ENCODE measurements at places on chromosomes 6 and 20.

DNA sequence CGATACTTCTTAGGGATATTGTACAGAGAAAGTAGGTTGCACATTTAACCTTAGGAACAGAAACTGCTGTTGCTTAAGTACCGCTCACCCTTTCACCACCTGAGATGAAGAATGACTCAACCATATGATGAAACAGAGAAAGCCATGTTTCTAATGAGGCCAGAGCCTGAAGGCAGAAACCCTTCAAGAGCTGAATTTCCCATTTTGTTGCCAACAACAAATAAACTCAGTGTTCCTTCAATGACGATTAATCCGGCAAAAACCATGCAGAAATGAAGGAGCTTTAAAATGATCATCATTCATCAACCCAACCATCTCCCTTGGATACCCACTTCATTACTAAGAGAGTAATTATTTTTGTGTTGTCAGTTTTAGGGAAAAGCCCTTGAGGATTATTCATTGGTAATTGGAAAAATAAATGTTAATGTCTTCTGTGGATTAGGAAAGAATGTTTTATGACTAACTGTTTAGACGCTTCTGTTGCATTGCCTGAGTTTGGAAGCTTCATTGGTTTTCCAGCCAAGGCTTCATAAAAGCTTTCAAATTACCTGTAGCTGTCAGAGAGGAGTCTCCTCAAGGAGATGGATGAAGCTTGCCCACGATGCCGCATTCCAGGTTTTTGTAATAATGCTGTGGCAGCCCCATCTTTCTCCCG is 112.1 kb upstream of the IYD start:
- H3K27me3 ChIP-seq = peaks cover 4% of the 10 kb centered on the region
- no peaks in the 10 kb centered on the region for H3K36me3 ChIP-seq
- H3K4me3 ChIP-seq = no peak overlapping the region

DNA sequence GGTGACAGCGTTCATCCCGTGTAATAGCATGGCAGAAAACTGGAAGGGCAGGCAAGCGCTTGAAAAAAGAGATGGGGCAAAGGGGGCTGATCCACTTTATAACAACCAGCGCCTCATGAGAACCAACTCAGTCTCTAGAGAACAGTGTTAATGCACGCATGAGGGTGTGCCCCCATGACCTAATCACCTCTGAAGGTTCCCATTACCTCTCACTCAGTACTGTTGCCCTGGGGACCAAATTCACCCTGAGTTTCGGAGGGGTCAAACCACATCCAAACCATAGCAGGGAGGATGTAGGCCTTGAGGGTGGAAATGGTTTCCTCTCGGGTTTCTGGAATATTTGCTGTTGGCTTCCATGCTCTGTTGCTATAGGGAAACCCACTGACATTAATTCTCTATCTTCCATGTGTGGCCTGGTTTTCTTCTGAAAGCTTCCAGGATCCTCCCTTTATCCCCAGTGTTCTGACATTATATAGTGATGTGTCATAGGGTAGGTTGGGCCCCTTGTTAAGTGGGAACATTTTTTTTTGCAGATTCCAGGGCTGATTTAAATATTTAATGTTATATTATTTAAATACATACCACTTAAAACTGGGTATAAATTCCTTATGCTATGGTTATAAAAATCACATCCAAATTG is 65.2 kb downstream of the PPP1R14C start:
- no peak overlapping the region for H3K27ac ChIP-seq
- no peak overlapping the region for H3K4me3 ChIP-seq
- no peaks in the 10 kb centered on the region for H3K4me1 ChIP-seq
- no peaks in the 10 kb centered on the region for H3K36me3 ChIP-seq
- no peak for DNase-seq
- H3K27me3 ChIP-seq = peaks cover 4% of the 10 kb centered on the region

- H3K36me3 ChIP-seq = no peaks in the 10 kb centered on the region
- H3K4me1 ChIP-seq = peaks cover 2% of the 10 kb centered on the region
- DNase-seq = no peak
- H3K27ac ChIP-seq = no peak overlapping the region
Observed at GRCh38 chr6:102204351-102204750, 810.8 kb downstream of the GRIK2 start.

GRCh38 chr6:43876602-43877001 is 106.6 kb downstream of the VEGFA start:
- H3K27ac ChIP-seq = no peak overlapping the region
- peaks cover 5% of the 10 kb centered on the region for H3K36me3 ChIP-seq
- no peak overlapping the region for H3K4me3 ChIP-seq
- DNase-seq = no peak

DNA sequence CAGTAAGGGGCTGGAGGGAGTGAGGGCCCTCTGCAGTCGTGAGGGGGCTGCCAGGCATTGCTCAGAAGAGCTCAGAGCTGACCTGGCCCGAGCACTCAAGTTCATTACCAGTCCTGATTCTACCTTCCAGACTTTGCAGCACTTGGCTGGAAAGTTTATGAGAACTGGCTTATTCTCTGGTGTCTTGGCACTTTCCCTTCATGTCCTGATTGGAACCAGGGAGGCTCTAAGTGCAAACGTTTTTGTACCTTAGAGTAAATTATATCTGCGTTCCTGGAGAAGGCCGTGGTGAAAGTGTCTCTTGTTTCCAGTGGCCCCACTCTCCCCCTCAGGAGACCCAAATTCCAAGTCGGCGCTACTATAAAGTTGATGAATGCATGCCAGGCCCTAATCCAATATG is 402.3 kb downstream of the CDC5L start:
- H3K4me3 ChIP-seq = no peak overlapping the region
- no peak overlapping the region for H3K27ac ChIP-seq

DNA sequence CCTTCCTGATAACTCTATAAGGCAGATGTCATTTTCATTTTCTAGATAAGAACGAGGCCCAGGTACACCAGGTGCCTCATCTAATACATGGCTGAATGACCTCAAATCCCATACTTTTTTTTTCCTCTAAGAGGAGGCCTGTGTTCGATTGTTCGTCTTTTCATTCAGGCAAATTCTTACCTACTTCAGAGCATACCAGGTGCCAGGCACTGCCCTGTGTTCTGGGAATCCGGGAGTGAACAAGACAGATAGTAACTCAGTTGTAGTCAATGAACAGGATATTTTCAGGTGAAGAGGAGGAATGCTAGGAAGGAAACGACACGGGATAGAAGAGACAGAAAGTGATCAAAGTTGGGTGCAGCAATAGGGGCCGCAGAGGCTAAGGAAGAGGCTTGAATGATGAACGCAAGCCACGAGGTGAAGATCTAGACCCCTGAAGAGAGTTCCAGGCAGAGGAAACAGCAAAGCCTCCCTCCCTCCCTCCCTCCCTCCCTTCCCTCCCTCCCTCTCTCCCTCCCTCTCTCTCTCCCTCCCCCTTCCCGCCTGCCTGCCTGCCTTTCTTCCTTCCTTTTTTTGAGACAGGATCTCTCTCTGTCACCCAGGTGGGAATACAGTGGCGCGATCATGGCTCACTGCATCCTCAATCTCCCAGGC is 150.1 kb upstream of the ZNF217 start:
- DNase-seq = no peak
- H3K27ac ChIP-seq = no peak overlapping the region
- H3K27me3 ChIP-seq = peaks cover 2% of the 10 kb centered on the region
- peaks cover 24% of the 10 kb centered on the region for H3K4me1 ChIP-seq

DNA sequence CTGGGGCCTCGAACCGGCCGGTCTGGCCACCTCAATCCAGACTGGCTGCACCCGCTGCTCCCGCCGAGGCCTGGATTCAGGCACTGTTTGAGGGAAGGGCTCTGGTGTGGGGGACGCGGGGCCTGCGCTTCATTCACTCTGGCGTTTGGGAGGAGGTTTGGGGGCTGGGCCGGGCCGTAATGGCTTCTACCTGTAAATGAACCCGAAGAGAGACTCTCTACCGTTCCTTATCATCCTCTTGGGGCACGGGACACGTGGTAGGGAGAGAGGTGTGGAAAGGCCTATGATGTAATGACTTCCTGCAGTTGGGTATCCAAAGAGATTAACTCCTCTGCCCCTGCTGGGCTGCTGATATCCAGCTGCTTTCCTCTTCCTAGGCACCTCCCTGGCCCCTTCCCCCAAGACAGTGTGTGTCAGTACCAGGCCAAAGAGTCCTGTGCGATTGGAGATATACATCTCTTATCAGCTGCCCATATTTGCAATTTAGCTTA is 1.8 kb downstream of the FOXO3 start:
- H3K4me1 ChIP-seq = peaks cover 42% of the 10 kb centered on the region
- H3K36me3 ChIP-seq = peaks cover 20% of the 10 kb centered on the region
- H3K27ac ChIP-seq = peak overlapping the region; percentile 74

Measured in endothelial cell (in vitro differentiated cells).